Ureter (tissue), 1 donor: ENCODE measurements at places on chromosomes 2 and 18. TPM values are rescaled to one million over a fixed set of nuclear protein-coding genes. Genes with fewer than 3 reads are reported as not detected.

Gene RBM44
- total RNA-seq, result 1.5 TPM

Gene SH3RF3
- total RNA-seq, result 8.0 TPM

Gene PELI1
- 39.4 TPM for total RNA-seq

Gene GKN2
- not detected for total RNA-seq

Gene GLI2
- 9.8 TPM for total RNA-seq

Gene PLA2R1
- total RNA-seq, result 19.0 TPM

Gene TGFA
- total RNA-seq, result 17.8 TPM

Gene DNAJC5G
- total RNA-seq, result not detected

Gene HAAO
- total RNA-seq, result 14.1 TPM

Gene PMS1
- total RNA-seq, result 29.6 TPM

Gene CCDC68
- 16.5 TPM for total RNA-seq

Gene HNMT
- 90.4 TPM for total RNA-seq

Gene SH2D6
- 0.75 TPM for total RNA-seq

Gene SCN9A
- total RNA-seq, result 3.1 TPM

Gene RELCH
- 106 TPM for total RNA-seq

Gene AQP4
- 0.23 TPM for total RNA-seq

Gene CXCR1
- not detected for total RNA-seq

Gene ACKR3
- total RNA-seq, result 21.3 TPM

Gene CXCR4
- 23.2 TPM for total RNA-seq

Gene DNAH7
- 5.5 TPM for total RNA-seq

Gene TIMM21
- 36.0 TPM for total RNA-seq

Gene SLC23A3
- 1.6 TPM for total RNA-seq

Gene DOK6
- total RNA-seq, result 4.9 TPM
